GM04503 (cell line): ENCODE measurements at places on chromosomes 7 and 10.

DNA sequence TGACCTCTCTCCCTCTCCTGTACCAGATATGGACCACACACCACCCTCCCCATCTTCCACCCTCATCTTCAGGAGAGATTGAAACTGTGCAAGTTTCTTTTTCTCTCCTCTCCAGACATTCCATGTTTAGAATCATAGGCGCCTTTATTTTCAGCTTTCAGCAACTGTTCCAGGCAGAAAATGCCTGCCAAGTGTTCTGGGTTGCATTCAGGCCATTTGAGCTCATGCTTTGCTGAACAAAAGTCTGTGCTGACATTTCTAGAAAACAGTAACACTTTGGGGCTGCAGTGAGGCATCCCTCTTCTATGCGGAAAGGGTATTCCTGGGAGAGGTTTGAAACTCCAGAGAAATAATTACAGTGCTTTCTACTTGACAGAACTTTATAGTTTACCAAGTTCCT, 361.7 kb downstream of the GPAM start:
- no peak for DNase-seq

DNA sequence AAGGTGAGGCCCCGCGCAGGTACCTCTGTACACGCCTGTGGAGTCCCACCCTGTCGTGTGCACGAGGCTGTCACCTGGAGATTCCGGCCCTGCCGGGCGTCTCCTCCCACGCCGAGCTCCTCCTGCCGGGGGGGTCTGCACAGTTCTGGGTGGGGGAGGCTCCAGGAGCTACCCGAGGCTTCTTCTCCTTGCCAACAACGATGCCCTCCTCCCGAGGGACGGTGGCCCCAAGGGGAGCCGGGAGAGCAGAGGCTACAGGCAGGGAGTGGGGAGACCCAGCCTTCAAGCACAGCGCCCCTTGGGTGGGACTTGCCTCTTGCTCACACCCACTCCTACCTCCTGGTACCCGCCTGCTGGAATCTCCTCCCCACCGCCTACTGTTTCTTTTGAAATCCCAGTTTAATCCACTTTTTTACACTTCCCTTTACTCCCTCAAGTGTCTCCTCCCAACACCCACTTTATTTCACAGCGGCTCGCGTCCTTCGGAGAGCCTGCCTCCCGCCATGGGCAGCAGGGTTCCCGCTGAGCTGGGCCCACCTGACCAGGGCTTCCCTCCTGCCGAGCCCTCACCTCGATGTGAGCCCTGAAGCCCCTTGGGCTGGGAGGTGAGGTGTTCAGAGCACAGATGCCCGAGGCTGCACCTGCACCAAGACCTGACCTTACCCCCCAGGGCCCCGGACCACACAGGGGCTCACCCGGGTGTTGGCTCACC, 338.1 kb downstream of the DNAJB6 start:
- DNase-seq = no peak

DNA sequence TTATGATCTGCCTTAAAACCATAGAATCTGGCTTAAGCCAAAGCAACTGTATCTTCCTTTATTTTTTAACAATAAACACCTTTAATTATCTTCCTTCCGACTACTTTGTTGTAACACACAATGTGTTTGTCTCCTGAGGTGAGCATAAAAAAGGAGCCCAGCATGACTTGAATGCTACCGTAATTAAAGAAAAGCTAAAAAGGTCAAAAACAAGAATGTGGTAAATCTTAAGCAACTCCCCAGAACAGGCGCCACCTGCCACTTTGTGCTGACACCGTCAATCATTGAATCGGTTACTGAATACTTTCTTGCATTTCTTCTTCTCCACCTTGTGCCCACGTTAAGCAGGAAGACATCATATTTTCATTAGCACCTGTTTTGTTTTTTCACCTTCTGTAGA, 569.9 kb upstream of the C7orf33 start:
- no peak for DNase-seq

- DNase-seq = peak; percentile 49
These were observed 40.3 kb upstream of the GNAT3 start for GRCh38 chr7:80552031-80552694.

DNA sequence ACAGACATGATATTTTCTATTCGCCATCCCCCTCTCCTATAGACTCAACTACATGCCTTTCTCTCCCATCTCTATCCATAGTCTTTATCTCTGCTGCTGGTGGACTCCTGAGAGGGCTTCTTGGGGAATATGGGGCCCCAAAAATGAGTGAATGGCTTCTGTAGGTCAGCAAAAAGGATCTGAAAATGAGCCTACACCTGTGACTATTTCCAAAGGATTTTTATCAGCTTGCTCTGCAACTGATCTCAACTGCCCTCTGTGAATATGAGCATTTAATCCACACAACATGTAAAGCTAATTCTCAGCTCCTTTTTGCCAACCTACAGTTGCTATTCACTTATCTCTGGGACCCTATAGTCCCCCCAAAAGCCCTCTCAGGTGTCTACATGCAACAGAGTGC, 36.2 kb downstream of the PRSS2 start:
- DNase-seq = no peak

DNA sequence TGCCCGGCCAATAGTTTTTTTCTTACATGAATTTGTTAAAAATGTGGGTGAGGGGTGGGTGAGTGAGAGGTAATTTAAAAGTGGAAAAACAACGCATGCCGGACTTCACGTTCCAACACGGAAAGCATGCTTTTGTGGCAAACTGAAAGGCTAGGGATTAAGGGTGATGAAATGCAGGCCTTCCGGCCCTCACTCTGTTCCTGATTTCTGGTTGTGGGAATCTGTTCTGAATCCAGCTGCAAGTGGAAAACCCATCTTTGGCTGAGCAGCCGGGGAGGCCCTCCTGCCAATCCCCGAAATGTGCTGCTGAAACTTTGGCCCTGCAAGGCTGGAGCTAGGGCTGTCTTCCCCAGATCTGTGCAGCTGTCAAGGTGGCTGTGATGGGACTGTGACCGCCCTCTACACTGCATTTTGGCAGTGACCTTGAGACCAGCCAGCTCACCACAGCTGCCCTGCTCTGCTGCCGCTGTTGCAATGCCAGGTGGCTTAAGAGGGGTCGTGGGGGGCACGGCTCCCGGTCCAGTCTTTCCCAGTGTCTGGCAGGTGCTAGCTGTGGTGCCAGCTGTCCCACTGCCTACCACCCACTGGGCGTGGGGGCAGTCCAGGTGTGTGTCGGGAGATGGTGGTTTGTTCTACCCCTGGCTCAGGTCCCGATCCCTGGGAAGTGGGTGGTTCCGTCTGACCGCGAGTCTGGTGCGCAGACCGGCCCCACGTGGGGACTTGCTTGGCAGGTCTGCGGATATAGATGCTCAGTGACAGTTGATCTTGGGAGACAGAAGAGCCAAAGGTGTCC, 39.0 kb downstream of the TET1 start:
- peak; percentile 61 for DNase-seq

GRCh38 chr10:77922566-77923179, 3.9 kb downstream of the DLG5 start:
- no peak for DNase-seq

DNA sequence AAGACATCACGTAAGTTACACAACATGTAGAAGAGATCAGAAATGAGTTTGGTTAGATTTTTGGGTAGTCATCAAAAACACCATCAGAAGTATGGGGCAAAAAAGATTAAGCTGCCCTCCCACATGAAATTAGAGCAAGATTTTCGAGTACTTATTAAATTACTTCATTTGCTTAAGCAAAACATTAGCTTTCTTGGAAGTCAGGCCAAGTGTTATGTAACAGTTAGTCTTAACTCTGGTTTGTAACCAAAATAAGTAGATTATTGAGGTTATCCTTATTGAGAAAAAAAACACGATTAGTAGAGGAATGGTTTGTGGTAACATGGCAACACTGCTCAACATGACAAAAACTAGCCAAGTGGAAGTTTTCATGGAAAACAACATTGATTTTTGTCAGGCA, 37.9 kb downstream of the HBP1 start:
- DNase-seq = no peak

- DNase-seq = no peak
These were observed 51.5 kb upstream of the DGKB start for GRCh38 chr7:14954035-14954434.

DNA sequence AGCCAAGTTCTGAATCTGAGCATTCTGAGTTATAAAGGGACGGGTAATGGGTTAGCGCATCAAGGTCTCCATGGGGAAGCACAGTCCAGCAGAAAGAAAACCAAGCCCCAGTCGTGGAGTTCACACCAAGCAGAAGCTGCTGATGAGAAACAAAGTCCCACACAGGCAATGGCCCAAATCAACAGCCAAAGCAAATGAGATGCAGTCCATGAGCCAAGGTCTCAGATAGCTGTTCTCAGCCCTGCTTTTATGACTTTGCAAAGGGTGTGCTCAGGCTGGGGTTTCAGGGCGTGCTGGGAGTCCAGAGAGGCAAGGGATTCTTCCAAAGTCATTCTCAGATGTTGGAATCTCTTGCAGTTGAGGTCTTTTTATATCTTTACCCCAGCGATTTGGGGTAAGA, 32.0 kb downstream of the THNSL1 start:
- no peak for DNase-seq

- no peak for DNase-seq
These were observed 193.6 kb downstream of the MBL2 start for GRCh38 chr10:52578871-52579405.

DNA sequence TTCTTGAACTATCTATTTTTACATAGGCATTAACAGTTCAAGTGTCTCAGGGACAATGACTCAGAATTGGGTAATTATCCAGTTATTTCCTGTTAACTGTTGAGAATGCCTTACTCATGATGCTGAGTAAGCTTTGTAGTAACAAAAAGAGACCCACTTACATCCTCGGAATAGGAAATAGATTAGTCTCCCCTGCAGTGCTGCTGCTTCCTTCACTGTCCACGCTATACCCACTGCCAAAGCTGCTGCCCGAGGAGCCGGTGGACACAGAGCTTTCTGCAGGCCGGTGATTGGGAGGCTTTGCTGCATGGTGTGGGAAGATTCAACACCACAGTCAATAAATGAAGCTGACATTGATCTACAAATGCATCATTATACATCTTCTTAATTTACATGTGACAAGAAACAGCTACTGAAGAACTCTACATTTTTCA, 357.1 kb downstream of the PCLO start:
- peak; percentile 70 for DNase-seq

- no peak for DNase-seq
These were observed 56.9 kb upstream of the TNS3 start for GRCh38 chr7:47638679-47639315.

GRCh38 chr10:11304906-11305585, 287.4 kb downstream of the CELF2 start:
- DNase-seq = no peak

GRCh38 chr7:50268990-50269389, 35.5 kb upstream of the IKZF1 start:
- no peak for DNase-seq

GRCh38 chr10:128116851-128117615, 9.2 kb downstream of the MKI67 start:
- DNase-seq = no peak

GRCh38 chr10:32266566-32266965, 80.4 kb downstream of the EPC1 start:
- DNase-seq = no peak

DNA sequence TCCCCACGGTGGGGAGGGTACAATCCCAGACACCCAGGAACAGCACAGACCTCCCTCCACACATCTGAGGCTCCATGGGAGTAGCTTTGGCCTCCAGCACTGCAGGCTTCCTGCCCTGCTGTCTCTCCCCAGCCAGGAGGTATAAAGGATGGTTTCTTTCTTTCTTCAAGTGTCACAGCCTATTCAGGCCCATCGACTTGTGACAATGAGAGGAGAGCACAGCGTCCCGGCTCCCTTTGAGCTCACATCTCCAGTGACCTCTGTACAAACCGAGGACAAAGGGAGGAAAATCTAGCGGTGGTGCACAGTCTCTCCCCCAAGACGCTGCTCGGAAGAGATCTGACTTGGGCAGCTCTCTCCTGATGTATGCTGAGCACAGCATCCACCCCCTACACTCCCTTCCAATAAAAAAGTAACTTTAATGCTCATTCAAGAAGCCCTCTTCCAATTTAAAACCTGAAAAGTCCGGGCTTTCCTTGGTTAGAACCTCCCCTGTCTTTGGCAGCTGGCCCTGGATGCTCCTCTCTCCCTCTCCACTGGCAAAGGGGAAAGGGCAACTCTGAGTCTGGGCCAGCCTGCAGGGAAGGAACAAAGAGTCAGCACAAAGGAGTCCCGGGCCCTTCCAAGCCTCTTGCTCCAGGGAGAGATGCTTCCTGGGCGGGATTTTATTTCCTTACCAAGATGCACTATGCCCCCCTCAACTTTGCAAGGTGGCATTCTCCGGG, 18.0 kb downstream of the CHST15 start:
- DNase-seq = no peak

GRCh38 chr7:45402480-45403218, 171.5 kb upstream of the ADCY1 start:
- peak; percentile 8 for DNase-seq

GRCh38 chr7:50393547-50394252, 56.5 kb downstream of the FIGNL1 start:
- no peak for DNase-seq

DNA sequence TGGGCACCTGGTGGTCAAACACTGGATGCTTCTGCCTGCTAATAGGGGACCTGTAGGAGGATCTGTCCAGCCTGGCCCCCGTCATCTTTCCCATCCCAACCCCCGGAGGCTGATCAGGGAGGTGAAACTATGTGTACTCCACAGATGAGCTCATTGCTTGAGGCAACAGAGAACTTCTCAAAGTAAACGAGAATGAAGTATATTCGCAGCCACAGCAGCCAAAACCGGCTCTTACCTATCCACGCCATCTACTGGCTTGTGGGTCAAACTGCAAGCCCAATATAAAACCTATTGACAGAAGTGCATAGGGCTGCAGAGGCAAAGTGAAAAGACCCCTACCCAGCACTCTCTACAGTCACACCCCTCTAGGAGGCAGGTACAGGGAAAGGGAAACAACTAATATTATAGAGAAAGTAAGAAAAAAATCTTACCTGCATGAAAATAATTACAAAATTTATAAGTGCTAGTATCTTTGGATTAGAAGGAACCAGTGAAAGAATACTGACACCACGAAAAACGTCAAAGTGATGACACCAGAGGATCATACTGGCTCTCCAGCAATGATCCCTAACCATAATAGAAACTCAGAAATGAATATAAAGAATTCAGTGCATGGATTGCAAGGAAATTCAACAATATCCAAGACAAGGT, 973.5 kb downstream of the ANKRD7 start:
- no peak for DNase-seq

DNA sequence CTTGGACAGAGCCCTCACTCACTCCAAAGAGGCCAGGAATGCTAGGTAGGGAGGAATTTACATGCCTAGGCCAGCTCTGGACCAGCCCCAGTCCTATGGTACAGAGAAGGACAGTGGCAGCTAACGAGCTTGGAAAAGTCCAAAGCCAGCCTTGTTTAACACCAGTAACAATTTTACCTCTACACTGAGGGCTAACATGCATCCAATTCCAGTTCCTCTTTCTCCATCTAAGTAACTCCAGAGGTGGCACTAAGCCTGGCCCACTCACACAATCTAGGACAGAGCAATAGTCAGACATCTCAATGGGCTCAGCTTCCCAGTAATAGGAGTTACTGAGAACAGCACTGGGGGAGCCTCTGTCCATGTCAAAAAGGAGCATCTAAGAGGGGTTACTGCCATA, 5.7 kb upstream of the LCOR start:
- no peak for DNase-seq

DNA sequence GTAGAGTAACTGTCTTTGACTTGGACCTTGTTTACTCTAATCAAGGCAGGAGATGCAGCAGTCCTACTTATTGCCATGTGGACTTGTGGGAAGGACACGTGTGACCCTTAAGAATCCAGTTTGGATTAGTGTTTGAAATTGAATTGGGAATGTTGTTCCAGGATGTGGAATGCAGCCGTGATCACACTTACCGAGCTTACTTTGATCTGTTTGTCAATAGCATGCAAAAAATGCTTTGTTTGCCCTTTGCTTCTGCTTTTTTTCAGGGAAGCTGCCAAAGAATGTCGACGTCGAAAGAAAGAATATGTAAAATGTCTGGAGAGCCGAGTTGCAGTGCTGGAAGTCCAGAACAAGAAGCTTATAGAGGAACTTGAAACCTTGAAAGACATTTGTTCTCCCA, 84.7 kb downstream of the CREM start:
- no peak for DNase-seq
